ENCODE measurements at places on chromosomes 6 and 20.
A peak's percentile ranks its signal among the peaks of the same experiment; 100 is the strongest.

- no peak for ATAC-seq
These were observed 149.1 kb downstream of the ZDHHC14 start for GRCh38 chr6:157530126-157530525.

DNA sequence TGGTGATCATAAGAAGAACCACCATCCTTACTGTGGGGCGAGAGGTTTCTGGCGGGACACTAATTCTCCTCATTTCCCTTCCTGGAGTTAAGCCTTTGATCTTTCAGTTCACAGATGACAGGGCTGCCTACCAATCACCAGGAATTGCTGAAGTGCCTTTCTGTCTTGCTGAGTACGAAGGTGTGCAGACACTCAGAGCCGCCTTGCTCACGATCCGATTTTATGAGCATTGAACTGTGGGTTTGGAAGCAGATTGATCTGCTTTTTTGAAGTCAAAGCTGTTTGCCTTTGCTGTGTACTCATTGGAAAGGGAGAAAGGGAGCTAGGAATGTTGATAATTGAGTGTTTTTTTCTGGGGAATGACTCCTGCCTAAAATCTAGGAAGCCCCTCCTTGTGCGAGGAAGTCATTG is 129.1 kb upstream of the SALL4 start:
- ATAC-seq, result peak; percentile 47

- ATAC-seq, result peak; percentile 51
These were observed 32.6 kb downstream of the KCNK5 start for GRCh38 chr6:39196673-39197091.

GRCh38 chr6:113208726-113209125 is 648.4 kb upstream of the MARCKS start:
- no peak for ATAC-seq

DNA sequence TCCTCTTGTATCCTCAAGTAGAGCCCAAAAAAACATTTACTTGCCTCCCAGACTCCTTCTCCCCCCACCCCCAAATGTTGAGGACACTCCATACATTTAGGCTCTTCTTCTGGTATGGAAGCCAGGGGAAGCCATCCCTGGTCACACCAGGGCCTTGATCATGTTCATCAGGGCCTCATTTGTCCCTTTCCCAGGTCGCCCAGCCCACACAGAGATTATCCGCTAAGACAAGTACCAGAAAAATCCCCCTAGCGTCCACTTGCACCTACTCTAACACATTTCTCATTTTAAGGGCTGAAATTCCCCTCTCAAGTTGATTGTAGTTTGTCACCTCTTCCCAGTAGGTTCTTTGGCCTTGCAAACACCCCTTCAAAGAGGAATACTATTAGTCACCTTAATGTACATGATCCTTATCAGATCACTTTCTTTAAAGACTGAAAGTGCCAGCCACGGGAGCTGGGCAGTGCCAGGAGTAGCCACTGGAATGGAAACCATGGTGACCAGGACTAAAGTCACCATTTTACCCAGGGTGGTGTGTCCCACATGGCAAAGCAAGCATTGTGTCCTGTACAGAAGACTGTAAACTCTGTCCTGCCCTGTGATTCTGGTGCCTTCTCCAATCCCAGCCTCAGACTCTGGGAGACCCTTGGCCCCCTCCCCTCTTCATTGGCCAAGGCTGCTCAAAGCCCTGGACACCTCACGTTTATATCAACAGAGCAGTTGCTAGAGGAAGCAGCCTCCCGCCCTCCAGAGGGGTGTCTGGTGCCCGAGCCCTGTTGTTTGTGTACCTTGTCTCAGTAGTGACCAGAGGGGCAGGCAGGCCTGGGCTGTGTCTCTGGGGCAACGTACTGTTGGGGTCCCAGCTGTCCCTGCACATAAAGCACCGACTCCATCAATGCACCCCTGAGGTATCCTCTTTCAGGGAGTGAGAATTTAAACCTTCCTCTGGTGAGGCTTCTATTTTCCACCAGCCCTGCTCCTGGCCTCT is 5.0 kb upstream of the APOBEC2 start:
- no peak for ATAC-seq

- peak; percentile 48 for ATAC-seq
These were observed 62.6 kb upstream of the ADGRB3 start for GRCh38 chr6:68572525-68572924.

DNA sequence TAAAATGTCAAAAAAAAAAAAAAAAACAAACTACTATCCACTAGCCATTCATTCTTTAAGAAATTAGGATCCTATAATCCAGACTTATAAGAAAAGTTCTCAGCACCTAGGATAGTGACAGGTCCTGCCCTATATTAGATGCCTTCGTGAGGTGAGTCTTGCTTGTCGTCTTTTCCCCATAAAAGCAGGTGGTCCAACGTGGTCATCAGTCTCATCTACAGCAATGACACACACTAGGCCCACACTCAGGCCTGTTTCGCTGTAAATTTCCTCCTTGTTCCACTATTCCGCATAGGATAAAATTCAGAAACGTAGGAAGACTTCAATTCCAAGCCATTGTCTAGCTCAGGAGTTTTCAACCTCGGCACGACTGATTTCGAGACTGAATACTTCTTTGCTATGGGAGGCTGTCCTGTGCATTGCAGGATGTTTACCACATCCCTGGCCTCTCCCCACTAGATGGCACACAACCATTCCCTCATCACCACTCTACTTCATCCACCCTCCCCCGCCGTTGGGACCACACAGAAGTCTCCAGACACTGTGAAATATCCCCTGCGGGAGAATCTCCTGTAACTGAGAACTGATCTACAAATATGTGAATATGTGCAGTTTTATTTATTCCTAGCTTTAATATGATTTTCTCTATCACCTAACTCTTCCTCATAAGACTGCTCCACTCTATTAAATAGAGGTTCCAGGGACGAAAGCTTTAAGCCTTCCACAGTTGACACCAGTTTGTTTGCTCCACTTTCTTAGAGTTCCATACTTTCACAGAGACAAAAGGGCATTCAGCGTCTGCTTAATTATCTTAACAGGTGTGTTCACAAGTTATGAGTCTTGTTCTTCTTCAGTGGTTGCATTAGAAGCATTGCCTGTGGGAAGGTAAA is 346.3 kb downstream of the BMP2 start:
- peak; percentile 48 for ATAC-seq

- no peak for ATAC-seq
These were observed 525.4 kb upstream of the ID4 start for GRCh38 chr6:19311786-19312185.

DNA sequence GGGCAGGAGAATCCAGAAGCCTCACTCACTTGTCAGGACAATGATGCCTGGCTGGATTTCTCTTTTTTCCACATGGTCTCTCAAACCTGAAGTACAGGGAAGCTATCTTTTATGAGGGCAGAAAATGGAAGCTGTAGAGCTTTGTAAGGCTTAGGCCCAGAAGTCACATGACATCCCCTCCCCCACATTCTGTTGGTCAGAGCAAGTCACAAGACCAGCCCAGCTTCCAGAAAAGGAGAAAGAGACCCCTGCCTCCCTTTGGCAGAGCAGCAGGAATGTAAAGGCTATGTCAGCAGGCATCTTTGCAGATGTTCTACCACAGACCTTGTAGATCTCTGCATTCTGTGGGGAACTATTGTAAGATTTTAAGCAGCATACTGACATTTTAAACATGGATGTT is 245.5 kb downstream of the SLC35F1 start:
- ATAC-seq, result no peak

DNA sequence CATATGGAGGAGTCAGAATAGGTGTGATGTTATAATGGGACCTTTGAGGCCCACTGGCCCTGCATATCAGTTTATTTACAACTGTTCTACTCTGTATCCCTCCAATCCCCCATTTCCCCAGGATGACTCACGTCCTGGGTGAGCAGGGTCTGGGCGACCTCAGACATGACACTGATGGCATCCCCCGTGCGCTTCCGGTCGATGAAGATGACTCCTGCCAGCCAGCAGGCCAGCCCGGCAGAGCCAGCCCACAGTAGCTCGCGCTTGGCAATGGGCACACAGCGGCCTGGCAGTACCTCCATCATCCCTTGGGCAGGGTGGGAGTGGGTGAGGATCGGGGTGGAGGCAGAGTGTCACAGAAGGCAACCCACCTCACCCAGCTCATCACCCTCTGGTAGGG is 5.6 kb downstream of the AGPAT1 start:
- no peak for ATAC-seq

DNA sequence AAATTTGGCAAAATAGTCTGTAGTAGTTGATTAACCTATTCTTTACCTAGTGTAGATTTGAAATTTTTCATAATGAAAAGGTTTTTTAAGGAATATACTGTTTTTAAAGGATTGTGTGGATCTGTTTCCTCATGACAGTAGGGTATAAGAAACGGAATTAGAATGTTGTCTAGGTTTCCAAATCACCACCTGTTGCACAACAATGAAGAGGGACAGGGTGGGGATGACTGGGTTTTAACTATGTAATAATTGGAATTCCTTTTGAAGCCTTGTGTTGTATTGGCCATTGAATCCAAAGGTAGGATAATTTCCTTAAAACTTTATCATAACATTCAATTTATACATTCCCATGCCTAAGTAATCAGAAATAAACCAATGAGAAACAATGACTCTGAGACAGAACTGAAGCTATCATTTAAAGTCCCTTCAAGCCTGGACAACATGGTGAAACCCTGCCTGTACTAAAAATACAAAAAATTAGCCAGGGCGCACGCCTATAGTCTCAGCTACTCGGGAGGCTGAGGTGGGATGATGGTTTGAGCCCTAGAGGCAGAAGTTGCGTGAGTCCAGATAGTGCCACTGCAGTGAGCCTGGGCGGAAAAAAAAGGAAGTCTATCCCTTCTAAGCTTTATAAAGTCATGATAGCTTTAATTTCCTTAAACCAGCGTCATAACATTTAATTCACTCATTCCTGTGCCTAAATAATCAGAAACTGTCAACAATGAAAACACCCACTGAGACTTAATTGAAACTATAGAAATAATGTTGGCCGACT is 18.3 kb upstream of the SLC17A5 start:
- ATAC-seq, result no peak

GRCh38 chr6:27866357-27867050 is 45.7 kb downstream of the OR2B2 start:
- peak; percentile 14 for ATAC-seq

DNA sequence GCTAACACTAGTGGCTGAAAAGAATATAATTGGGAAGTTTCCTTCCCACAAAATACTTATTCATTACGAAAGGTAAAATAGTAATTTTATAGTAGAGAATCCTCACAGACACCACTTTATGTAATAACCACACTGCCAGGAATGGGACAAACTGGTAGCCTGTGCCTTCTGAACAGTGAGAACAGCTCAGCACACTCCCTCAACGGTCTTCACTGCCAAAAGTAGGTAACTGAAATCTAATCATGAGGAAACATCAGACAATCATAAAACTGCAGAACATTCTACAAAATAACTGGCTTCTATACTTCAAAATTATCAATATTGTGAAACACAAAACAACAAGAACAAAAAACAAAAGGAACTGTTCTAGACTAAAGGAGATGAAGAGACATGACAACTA is 44.1 kb downstream of the NUP153 start:
- no peak for ATAC-seq

DNA sequence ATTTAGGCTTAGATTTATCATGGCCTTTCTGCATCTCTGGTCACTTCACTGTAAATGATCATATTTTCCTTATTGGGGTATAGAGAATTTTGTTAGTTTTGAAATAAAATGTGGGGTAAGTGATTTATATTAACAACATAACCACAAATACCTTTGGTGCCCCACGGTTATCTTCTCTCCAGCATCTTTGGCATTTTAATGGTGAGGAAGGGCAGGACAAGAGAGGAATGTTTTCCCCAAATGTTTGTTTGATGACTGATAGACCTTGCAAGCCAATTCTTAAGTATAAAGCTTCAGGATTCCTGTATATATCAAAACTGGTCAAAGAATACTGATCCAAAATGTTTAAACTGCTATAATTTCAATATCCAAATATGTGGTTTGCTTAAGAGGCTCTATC is 171.6 kb upstream of the SMLR1 start:
- ATAC-seq, result no peak

- ATAC-seq, result no peak
These were observed 101.8 kb downstream of the CEP57L1 start for GRCh38 chr6:109197061-109197460.

GRCh38 chr20:44601236-44601671 is 18.9 kb downstream of the PKIG start:
- no peak for ATAC-seq

GRCh38 chr6:46684771-46685170 is 2.9 kb upstream of the TDRD6 start:
- no peak for ATAC-seq

GRCh38 chr20:62523473-62524203 is 47.8 kb upstream of the GATA5 start:
- ATAC-seq, result peak; percentile 48

GRCh38 chr6:34027445-34027936 is 118.4 kb downstream of the GRM4 start:
- peak; percentile 56 for ATAC-seq

GRCh38 chr6:111591370-111591900 is 14.2 kb downstream of the TRAF3IP2 start:
- peak; percentile 94 for ATAC-seq

DNA sequence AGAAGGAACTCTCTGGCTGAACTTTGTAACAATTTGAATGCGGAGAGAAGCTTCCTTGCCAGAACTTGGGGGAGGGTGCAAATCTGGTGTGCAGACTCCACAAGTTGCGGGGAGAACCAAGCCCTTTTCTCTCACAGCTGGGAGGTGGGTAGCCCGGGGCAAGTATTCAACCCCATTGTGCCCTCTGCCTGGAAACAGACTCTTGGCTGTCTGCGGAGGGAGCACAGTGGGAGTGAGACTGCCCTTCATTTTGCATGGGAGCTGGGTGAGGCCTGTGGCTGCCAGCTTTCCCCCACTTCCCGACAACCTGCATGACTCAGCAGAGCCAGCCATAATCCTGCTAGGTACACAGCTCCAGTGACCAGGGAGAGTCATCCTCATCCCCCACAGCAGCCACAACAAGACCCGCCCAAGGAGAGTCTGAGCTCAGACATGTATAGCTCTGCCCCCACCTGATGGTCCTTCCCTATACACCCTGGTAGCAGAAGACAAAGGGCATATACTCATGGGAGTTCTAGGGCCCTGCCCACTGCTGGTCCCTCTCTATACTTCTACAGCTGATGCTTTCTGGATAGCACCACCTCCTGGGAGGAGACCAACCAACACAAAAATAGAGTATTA is 29.4 kb upstream of the TPD52L1 start:
- ATAC-seq, result peak; percentile 98

- peak; percentile 56 for ATAC-seq
These were observed 1.2 kb downstream of the CHMP4B start for GRCh38 chr20:33812152-33812849.

- ATAC-seq, result peak; percentile 38
These were observed 42.3 kb upstream of the PTPN1 start for GRCh38 chr20:50467718-50468356.

DNA sequence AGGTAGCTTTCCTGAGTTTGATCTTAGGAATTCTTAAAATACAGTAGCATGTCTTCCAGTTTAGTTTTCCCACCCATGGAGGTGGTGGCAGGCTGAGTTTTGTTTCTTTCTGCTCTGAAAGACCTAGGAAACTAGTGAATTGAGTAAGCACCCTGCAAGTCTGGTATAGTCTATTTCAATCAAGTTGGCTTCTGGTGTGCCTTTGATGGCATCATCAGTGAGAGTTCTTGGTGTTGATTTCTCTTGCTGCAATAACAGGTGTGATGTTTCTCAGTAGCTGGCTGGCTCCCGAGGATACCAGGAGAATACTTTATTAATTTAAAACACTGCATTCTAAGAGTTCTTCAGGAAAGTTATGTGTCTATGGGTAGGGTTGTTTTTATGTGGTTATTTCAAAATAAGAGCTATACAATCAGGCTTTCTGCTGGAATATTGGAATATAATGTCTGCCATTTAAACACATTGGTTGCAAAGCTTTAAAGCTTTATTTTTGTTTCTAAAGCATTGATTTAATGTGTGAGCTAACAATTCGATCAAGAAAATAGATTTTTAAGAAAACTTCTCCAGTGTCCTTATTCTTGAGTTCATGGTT is 19.0 kb downstream of the VAPB start:
- ATAC-seq, result no peak

GRCh38 chr20:41027872-41028358 is 707 bp upstream of the TOP1 start:
- ATAC-seq, result no peak
